BE2C (cell line): ENCODE measurements at places on chromosomes 11 and 22.

GRCh38 chr11:112050721-112051120 lies 23.1 kb downstream of the PIH1D2 start:
- DNase-seq: no peak

DNA sequence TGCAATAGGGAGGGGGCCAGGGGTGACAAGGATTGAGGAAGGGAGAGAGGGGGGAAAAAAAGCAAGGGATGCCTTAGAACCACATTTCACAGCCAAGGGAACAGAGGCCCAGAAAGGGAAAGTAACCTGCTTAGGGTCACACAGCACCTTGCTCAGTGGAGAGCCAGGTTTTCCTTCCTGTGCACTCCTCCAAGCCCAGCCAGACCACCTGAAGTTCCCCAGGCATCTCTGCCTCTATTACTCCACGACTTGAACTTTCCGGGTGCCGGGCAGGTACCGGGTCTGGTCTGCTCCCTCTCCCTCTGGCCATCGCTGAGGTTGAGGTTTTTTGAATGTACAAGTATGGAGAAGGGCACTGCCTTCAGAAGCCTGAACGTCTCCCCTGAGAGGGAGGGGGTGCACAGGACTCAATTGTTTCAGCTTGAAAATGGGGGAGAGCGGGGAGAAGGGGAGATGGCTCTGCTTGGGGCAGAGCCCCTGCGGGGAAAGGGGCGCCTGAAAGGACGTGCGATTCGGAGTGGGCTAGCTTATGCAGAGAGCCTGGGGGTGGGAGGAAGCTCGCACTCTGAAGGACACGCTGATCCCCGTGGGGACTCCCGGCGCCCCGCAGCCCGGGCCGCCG lies 516 bp upstream of the SERPINH1 start:
- DNase-seq: no peak

DNA sequence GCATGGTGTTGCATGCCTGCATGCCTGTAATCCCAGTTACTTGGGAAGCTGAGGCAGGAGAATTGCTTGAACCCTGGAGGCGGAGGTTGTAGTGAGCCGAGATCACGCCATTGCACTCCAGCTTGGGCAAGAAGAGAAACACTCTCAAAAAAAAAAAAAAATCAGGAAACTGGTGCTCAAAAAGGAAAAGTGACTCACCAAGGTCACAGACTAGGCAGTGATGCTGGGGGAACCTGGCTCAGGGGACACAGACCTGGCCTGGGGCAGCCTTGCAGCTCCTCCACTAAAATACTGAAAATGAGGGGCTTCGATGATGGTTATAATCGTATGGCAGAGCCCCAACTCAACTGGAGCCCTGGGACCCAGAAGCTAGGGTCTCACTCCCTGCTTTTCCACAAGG lies 8.1 kb upstream of the SLC35E4 start:
- no peak for DNase-seq

DNA sequence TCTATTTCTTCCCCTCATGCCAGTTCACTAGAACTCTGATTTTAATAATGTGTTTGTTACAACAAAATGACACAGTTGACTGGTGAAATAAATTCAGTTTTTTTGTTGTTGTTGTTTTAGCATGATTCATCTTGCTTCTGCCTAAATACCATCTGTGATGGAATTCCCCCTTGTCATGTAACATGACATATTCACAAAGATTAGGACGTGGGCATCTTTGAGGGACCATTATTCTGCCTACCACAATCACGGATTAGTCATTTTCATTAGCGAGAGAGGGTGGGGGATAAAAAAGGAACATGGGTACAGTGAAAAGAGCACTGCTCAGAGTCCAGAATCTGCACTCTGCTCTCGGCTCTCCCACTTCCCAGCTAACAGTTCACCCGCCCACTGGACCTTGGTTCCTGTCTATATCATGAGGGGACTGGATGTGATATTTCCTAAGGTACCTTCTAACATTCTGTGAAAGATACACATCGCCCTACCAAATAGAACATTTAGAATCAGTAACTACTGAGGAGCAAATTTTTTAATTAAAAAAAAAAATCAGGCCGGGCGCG lies 11.3 kb downstream of the HTATIP2 start:
- no peak for DNase-seq

GRCh38 chr22:24185501-24186351 lies 4.4 kb downstream of the SUSD2 start:
- DNase-seq: no peak

DNA sequence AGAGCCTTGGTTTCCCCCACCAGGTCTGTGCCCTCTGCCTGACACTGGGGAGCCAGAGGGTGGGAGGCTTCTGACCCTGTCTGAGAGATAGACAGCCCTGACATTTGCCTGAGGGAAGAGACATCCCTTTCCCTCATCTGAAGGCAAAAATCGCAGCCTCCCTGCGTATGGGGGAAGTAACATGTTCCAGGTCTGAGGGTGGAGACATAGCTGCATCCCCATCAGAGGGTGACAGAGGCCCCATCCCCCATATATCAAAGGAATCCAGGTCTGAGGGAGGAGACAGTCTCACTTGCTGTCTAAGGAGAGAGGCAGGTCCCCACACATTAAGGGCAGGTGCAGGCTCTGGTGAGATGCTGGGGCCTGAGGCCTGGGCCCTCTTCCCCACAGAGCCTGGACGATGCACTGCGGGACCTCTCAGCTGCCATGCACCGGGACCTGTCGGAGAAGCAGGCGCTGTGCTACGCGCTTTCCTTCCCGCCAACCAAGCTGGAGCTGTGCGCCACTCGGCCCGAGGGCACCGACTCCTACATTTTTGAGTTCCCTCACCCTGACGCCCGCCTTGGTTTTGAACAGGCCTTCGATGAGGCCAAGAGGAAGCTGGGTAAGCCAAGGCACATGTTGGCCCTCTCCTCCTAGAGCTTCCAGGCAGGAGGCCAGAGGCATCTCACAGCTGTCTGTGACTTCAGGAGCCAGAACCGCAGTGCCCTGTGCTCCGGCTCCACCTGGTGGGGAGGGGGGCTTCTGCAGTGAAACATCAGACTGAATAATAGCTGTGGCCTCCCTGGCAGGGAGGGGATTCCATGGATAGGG lies 16.1 kb upstream of the RELT start:
- peak; percentile 84 for DNase-seq

- no peak for DNase-seq
These were observed 130.7 kb downstream of the MN1 start for GRCh38 chr22:27670701-27671412.

GRCh38 chr11:34324466-34324865 lies 33.3 kb downstream of the ABTB2 start:
- DNase-seq: no peak

DNA sequence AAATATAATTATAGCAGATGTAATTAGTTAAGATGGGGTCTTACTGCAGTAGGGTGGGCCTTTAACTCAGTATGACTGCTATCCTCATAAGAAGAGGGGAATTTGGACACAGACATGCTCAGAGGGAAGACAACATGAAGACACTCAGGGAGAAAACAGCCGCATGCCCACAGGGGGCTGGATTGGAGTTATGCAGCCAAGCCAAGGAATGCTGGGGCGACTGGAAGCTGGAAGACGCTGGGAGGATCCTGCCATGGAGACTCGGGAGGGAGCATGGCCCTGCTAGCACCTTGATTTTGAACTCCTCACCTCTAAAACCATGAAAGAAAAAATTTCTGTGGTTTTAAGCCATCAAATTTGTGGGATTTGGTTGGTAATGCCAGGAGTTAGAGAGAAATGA lies 40.9 kb downstream of the PANX1 start:
- no peak for DNase-seq

DNA sequence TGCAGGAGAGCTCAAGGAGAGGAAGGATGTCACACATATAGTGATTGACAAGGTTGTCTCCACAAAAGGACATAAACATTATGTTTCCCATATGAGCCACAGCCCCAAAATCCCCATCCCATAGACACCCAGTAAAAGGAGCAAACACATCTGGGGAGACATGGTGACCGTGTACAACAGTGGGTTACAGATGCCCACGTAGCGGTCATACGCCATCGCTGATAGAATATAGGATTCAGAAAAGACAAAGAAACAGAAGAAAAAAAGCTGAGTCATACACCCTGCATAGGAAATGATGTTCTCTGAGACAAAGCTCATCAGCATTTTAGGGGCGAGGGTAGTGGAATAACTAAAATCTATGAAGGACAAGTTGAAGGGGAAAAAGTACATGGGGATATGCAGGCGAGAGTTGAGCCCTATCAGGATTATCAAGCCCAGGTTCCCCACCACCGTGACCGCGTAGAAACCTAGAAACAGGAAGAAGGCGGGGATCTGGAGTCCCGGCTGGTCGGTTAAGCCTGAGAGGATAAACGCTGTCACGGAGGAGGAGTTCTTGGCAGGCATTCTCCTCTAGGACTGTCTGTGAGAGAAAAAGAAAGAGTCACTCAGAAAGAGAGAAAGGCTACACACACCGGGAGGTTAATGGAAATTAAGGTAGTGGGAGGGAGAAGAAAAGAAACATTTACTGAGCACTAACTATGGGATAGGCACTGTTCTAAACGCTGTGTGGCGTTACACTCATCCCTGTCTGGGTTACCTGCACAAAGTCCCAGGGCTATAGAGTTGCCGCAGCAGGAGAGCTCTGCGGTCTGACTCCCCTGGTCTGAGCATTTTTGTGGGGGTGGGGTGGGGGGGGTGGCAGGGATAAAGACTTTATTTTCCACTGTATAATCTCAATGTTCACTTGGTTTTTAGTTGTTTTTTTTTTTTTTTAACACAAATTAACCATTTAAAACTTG lies 36.1 kb upstream of the OR8B8 start:
- peak; percentile 54 for DNase-seq

- DNase-seq: no peak
These were observed 6.1 kb downstream of the OTOG start for GRCh38 chr11:17553249-17553546.

DNA sequence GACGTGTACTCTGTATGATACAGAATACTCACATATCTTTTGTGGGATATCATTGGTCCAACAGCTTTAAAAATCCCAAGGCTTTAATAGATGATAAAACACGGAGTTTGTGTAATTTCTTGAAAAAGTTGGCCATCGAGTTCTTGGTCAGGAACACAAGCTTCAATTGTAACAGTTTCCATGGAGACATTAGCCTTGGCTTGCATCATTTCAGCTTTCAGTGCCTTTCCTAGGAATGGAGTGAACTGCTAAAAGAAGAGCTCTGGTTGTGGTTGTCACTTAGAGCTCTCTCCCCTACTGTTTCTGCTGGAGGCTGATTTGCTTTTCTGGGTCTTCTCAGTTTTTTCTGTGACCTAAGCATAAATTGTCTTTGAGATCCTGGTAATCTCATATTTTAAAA lies 14.2 kb downstream of the BMAL1 start:
- DNase-seq: no peak

DNA sequence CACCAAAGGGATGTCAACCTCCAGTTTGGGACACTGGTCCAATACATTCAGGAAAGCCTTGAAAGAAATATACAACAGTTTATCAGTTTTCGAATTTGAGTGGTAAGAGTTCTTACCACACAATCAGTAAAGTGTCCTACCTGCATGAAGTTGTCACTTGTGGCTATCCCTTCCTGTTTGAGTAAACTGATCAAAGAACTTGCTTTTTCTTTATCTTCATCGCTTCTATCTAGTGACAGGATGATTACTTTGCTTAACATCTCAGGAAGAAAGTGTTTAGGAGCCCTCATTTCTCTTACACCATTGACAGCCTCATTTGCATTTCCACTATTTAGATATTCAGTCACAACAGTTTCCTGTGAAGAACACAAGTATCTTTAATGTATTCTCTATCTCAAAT lies 8.4 kb downstream of the EIF4G2 start:
- no peak for DNase-seq

DNA sequence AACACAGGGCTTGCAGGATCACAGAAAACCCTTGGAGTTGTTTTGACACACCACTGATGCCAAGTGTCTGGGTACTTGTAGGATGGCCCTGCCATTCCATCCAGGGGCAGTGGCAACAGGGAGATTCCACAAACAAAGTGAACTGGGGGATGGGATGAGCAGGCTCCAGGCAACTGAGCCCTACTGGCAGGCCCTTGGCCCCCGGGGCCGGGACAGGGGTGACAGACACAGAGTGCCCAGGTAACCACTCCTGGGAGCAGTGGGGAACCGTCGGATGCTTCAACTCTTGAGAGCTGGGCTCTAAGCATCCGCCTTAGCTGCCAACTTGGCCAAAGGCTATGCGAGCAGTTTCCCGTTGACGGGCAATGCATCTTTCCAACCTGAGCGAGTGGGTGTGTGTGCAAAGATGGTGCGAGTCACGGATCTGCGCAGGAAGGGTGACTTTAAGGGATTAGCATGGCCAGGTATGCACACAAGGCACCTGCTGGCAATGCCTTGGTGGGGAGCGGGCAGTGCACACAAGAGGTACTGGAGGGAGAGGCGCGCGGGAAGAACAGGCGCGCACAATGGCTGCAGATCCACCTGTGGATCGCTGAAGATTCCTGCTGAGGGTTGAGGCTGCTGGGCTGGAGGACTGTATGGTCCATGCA lies 83.1 kb upstream of the PRODH start:
- DNase-seq: no peak

- DNase-seq: no peak
These were observed 4.3 kb upstream of the OR51V1 start for GRCh38 chr11:5204787-5205186.

- no peak for DNase-seq
These were observed 70.1 kb upstream of the TTLL12 start for GRCh38 chr22:43256976-43257545.

DNA sequence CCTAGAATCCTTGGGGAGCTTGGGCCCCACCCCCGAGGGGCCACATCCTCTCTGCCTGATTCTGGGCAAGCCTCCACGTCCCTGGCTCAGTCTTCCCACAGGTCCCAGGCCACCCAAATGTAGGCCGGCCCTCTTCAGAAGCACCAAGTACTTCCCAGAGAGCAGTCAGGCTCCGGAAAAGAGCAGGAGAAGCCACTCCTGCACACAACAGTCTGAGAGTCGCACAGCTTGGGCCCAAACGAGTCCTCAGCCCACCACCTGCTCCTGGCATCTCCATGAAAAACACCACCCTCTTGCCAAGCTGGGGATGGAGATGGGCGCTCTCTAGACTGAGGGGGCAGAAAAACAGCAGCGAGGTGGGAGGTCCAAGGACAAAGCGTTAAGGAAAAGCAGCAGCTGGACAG lies 15.4 kb downstream of the EHD1 start:
- no peak for DNase-seq

DNA sequence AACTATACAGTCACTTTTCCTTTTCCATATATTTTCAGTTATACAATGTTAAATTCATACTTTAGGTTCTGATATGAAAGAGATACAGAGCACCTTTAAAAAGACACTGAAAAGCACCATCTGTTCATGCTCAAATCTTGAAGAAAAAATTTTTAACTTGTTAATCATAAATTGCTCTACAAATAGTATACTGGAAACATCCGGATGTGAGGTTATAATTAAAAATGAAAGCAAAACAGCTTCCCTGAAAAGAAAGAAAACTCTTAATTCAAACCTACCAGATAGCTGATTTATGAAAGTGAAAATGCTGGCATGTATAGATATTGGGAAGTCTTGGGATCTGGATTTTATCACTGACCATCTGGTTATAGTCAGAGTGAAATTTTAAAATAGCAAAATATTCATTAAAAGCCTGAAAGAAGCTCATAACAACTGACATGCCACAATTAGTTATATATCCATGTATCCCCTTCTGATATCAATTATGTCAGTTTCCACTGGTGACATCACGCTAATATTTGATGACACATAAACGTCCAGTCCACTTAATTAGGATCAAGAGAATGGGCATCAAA lies 740.0 kb downstream of the DLG2 start:
- DNase-seq: no peak
